ENCODE measurements at places on chromosomes 5 and 9. TPM values are rescaled to one million over a fixed set of nuclear protein-coding genes. Genes with fewer than 3 reads are reported as not detected.

DNA sequence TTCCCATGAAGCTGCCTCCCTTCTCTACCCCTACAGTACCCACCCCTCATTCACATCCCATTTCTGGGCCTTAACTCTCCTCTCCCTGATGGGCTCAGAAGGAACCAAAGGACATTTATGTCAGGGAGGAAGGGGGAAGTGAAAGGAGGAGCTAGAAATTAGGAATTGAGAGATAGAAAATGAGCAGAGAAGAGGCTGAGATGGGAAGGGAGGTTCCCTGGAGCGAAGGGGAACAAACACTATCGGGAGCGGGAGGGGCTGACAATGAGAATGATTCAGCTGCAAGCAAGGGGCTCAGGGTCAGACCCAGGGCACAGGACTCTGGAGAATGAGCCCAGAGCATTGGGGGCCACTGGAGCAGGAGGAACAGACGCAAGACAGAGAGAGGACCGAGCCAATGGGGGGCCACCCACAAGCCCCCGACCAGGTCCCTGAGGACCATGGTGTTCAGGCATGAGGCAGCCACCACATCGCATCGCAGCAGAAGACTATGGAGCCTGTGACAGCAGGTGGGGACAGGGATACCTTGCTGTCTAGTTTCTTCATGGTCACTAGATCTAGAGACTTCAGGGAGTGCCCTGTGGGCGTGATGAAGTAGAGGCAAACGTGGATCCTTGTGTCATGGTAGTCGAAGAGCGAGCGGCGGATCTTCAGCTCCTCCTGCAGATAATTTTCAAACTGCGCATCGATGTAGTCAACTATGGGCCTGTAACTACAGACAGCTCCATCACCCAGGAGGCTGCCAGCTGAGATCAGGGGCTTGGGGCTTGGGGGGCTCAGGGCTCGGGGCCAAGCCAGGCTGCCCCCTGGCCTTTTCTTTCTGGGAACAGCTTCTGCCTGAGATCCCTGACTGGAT is 13.6 kb downstream of the SEPTIN8 start:
- no peak for DNase-seq

GRCh38 chr5:81665795-81666194 is 85.1 kb downstream of the SSBP2 start:
- DNase-seq: no peak

DNA sequence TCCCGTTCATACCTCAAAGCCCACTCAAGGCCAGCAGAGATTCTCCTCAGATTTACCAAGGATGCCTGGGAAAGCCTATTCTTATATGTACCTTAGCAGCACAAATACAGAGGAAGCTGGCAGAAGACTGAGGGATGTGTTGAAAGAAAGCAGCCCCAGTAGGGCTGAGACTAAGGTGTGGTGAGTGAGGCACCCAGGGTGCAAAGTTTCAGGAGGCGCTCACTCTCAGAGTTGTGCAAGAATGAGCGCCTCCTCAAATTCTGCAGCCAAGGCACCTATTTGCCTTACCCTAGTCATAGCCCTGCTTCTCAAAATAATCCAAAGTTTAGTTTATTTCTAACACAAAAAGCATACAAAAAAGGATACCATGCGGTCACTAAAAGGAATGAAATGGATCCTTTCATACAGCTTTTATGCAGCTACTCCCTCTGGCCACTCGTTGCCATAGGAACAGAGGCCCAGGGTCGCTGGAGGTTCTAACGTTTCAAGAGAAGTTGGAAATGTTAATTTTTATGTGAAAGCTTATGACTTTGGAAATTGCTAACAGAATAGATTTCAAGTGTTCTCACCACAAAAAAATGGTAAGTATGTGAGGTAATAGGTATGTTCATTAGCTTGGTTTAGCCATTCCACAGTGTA is 79.7 kb upstream of the SMIM23 start:
- DNase-seq: no peak

- DNase-seq: no peak
Observed at GRCh38 chr5:133927300-133928180, 40.9 kb downstream of the C5orf15 start.

The ALDH1A1 gene
- 62.8 TPM for total RNA-seq

- DNase-seq: peak; percentile 48
Observed at GRCh38 chr9:135857371-135857786, 50.0 kb downstream of the CAMSAP1 start.

- DNase-seq: no peak
Observed at GRCh38 chr5:84362061-84362720, 22.5 kb downstream of the EDIL3 start.

GRCh38 chr9:107137495-107138202 is 145.4 kb upstream of the RAD23B start:
- DNase-seq: peak; percentile 32
